ENCODE measurements at places on chromosomes 3 and 15.

DNA sequence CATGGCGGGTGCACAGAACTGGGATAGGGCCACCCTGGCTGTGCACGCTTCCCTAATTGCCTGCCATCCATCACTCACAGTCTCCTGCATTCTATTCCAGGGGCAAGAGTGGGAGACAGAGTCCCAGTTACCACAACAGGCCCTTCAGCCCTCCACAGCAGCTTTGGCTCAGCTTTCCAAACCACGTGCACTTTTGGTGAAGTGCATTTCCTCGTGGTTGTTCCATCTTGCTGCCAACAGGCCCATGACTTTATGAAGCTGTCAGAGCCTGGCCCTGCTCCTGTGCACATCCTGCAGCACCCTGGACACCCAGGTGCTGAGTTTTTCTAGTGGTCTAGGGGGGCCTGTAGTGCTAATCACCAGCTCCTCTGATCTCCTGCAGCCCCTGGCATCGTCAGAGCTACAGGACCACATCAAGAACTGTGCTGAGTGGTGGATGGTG lies 110.2 kb downstream of the ADCY5 start:
- no peak for DNase-seq

DNA sequence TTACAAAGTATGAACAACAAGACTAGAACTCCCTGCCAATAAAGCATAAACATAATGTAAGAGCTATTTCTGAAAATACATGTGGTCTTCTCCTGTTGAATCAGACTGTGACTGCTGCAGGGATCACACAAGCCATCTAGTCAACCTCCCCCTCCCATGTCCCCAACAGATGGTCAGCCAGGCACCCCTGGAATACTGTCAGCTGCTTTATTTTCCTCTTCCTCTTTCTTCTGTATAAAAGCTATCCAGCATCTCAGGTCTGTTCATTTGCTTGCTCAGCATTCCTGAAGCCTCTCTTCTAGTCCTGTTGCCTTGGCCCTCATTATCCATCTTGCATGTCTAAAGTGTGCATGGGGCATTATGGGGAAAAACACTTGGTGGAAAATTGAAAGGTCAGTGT lies 6.5 kb upstream of the MINDY4B start:
- no peak for DNase-seq

- DNase-seq: no peak
Measured at GRCh38 chr3:125257536-125257935, 45.0 kb upstream of the SLC12A8 start.

GRCh38 chr3:133532951-133533350 lies 40.5 kb upstream of the CDV3 start:
- no peak for DNase-seq

- no peak for DNase-seq
Measured at GRCh38 chr3:87047852-87048251, 56.9 kb upstream of the VGLL3 start.

DNA sequence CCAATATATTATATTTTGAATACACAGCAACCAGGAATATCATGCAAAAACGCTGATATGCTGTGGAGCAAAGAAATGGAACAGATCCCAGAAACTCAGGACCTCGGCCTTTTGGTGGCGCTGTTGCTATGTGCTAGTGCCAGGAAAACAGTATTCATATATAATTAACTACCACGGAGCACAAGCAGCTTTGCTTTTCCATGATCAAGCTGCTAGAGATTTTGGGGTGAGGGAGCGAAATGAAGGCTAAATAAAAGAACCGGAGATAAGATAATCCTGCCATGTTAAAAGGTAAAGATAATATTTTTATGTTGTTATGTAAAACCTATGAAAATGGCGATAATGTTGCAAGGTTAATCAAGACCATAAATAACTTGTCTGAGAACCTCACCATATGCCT lies 157.7 kb upstream of the FAM3D start:
- DNase-seq: no peak

DNA sequence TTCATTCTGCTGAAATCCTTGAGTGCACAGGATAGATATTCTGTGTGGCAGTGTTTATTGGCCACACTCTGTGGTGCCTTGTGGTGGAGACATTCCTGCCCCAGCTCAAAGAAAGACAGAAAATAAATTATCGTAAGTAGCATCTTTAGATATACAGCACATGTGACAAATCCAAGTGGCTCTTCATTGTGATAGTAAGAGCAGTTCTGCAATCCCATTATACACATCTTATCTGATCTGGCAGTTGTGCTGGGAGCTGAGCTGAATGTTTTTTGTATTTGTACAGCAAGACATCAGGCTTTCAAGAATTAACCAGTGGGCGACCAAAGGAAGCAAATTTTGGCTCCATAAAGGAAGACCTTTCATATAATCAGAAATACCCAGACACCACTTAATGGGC lies 235.3 kb upstream of the MRPL3 start:
- DNase-seq: no peak

DNA sequence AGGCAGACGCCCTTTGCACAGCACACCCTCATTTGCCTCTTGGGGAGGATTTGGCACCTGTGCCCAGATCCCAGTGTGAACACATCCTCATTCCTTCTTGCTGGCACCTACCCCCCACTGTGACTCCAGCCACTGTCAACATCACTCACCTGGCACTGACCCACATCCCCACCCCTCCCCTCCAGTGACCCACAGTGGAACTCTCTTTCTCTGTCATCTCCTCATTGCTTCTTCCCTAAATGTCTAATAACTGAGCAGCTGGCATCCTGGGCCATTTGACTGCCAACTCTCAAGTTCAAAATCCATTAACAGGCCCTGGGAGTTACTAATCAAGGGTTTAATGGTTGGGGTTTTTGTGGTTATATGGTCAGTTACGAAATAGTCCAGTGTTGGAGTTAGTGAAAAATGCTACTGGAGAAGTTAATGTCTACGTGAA lies 14.4 kb downstream of the SNAPC5 start:
- no peak for DNase-seq

GRCh38 chr3:137554242-137554641 lies 209.9 kb upstream of the SOX14 start:
- DNase-seq: no peak
